Stimulated activated CD8-positive, alpha-beta memory T cell treated with anti-CD3 and anti-CD28 coated beads, Interleukin-4, amount 100 ng/mL, for 48 hours (primary cell): ENCODE measurements at places on chromosomes 16 and 17.

DNA sequence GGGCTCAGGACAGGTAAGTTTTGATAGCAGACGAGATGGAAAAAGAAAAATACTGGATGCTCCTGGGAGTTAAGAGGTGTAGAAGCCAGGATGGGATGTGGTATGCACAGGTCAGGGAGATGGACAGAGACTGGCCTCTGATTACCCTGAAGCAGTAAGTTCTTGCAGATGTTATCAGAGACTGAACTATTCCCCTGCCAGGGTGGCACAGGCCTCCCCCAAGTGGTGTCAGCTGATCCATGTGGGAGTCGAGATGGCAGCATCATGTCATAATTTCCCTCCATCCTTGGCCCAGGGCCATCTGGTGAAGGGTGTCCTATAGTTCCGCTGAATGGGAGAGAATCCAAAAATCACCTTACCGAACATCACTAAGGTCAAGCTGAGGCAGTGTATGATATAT, 14.1 kb upstream of the NKD1 start:
- DNase-seq = no peak

- DNase-seq = no peak
These were observed 37.1 kb upstream of the SLC25A19 start for GRCh38 chr17:75326226-75326848.

GRCh38 chr16:88170528-88170991, 212.2 kb upstream of the ZNF469 start:
- DNase-seq = no peak

- DNase-seq = no peak
These were observed 200.2 kb downstream of the CCDC182 start for GRCh38 chr17:57544834-57545463.

DNA sequence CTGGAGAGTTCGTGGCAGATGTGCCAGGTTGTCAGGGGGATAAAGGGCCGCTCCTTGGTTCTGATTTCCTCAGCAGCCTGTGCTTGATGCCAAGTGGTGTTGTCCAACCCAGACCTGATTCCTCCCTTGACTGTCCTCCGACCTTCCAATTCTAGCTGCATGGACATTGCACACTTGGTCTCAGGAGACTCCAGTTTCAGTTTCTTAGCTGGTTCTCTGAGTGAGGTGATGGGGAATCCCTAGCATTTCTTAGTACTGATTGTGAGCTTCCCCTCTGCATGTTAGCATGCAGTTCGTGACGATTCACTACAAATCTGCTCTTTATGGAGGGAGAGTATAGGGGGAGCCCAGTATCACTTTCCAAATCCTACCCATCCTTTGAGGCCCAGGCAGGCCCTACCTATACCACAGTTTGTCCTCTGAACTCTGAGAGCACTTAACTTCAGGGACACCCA, 12.4 kb upstream of the CCR7 start:
- no peak for DNase-seq

GRCh38 chr17:18280249-18280648, 19.8 kb downstream of the MIEF2 start:
- DNase-seq = no peak

GRCh38 chr17:77462090-77462489, 321.3 kb downstream of the SEC14L1 start:
- peak; percentile 58 for DNase-seq

DNA sequence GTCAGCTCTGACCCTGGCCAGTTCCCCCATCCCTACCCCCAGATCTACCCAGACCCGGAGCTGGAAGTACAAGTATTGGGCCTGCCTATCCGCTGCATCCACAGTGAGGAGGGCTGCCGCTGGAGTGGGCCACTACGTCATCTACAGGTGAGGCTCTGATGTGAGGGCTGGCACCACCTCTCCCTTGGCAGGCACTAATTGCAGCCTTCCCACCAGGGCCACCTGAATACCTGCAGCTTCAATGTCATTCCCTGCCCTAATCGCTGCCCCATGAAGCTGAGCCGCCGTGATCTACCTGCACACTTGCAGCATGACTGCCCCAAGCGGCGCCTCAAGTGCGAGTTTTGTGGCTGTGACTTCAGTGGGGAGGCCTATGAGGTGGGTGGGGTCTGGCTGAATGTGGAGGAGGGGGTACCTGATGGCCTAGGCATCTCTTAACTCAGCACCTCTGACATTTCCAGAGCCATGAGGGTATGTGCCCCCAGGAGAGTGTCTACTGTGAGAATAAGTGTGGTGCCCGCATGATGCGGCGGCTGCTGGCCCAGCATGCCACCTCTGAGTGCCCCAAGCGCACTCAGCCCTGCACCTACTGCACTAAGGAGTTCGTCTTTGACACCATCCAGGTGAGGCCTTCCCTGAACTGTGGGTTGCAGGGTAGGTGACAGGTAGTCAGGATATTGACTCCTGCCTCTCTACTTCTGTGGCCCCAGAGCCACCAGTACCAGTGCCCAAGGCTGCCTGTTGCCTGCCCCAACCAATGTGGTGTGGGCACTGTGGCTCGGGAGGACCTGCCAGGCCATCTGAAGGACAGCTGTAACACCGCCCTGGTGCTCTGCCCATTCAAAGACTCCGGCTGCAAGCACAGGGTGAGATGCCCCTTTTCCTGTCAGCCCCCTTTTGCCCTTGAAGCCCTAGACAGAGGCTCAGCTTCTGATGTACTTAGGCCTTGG, 4.3 kb downstream of the TRAF4 start:
- no peak for DNase-seq

DNA sequence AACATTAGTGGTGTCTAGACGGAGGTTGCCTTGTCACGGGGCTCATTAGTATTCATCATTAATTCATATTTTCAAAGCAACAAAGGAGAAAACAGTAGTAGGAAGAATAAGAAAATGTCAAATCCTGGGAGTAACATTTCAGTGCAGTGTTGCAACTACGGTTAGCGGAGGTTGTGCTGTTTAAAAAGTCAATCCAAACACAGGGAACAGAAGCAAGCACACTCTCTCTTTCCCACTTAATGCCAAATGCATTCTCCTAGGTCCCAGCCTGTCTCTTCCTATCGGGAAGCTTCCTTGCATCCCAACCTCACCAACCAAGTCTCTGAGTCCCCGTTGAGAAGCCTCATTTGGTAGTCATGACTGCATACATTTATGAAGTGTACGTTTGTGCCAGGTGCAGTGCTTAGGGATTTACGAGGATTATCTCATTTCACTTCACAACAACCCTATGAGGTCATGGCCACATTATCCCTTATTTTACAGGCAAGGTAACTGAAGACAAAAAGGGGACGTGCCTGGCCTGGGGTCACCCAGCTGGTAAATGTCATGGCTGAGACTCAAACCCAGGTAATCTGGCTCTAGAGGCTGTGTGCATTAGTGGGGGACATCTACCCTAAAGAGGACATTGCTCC, 283.6 kb upstream of the SALL1 start:
- DNase-seq = no peak

- no peak for DNase-seq
These were observed 3.6 kb downstream of the GAA start for GRCh38 chr17:80104956-80105375.

- peak; percentile 42 for DNase-seq
These were observed 23.0 kb upstream of the IL21R start for GRCh38 chr16:27378871-27379481.

DNA sequence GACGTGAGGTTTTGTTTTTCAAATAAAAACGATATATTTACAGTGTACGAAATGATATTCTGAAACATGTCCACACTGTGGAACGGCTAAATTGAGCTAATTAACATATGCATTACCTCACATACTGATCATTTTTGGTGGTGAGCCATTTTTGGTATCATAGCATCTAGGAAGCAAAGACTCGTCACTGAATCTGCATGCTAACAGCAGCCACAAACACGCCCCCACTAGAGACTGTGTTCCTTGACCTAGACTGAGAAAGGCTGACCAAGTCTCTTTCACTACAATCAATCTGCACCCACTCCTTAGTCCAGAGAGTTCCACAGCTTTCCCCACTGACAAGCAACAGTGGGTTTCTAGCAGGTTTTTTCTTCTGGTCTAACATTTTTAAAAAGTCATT, 29.5 kb downstream of the NPLOC4 start:
- DNase-seq = no peak
